Right kidney (tissue), 9 donors: ENCODE measurements at places on chromosomes 2 and 18.

DNA sequence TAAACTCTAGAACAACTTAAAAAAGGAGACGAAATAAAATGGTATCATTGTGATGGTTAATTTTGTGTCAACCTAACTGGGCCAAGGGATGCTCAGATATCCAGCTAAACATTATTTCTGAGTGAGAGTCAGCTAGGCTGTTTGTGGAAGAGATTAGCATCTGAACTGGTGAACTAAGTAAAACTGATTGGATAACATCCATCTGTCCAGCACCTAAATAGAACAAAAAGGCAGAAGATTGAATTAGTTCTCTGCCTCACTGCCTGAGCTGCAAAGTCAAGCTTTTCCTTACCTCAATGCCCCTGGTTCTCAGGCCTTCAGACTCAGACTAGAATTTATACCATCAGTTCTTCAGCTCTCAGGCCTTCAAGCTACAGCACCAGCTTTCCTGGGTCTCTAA lies 30.0 kb downstream of the PPP3R1 start:
- no peak for DNase-seq

GRCh38 chr2:206480161-206480560 lies 36.8 kb downstream of the ADAM23 start:
- no peak for DNase-seq

GRCh38 chr18:5998166-5998881 lies 103.0 kb upstream of the TMEM200C start:
- DNase-seq, result no peak

DNA sequence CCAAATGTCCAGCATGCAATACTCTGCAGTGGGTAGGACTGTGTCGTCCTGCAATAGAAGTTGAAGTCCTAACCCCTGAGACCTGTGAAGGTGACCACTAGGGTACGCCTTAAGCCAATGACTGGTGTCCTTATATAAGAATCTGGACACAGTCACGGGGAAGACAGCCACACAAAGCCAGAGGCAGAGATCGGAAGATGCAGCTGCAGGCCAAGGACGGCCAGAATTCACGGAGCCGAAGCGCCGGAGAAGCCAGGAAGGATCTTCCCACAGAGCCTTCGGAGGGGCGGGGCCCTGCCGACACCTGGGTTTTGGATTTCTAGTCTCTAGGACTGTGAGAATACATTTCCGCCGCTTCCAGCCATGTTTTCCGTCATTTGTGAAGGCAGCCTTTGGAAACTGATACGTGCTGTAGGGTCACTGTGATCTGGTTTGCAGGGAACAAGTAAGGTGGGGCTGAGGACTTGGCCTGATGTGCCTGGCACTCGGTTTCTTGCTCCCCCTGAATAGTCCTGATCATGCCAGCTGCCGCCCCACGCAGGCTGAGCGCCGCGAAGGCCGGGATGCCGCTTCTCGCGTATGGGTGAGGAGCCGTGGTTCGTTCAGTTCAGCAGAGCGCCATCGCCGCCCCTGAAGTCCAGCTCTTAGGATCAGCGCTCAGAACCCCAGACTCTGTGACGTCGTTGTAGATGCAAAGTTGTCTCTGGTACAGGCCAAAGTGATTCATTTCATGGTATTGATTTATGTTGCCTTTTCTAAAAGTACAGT lies 38.7 kb downstream of the PTGR3 start:
- DNase-seq, result no peak

DNA sequence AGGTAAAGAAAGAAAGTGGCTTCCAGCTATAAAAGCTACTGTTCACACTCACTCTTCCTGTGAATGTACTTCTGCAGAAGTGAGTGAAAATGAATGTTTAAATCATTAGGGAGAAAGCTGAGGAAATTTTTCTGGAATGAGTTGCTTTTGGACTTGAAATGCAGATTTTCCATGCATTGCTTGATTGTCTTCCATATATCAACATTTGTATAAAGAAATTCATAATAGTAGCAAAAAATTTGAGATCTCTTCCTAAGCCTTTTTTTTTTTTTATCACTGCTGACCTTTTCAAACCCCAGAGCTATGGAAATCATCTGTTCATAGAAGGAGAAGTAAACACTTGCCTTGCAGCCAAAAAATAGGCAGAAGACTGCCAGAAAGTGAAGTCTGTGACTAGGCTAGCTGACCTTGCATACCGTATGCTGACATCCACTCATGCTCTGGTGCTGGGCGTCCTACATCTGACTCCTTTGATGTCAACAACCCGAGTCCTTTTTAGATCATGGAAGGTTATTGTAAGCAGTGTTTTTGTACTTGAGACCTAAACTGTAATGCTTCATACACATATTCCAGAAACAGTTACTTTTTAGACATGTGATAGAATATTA lies 154.5 kb upstream of the RASGRP3 start:
- DNase-seq, result no peak
